ENCODE measurements at places on chromosomes 2 and 18. TPM values are rescaled to one million over a fixed set of nuclear protein-coding genes. Genes with fewer than 3 reads are reported as not detected.

ARHGEF4 gene
- 0.90 TPM for total RNA-seq

NBEAL1 gene
- 46.5 TPM for total RNA-seq

GALNT5 gene
- 73.1 TPM for total RNA-seq

SCN3A gene
- 3.5 TPM for total RNA-seq

KIF1A gene
- not detected for total RNA-seq

ABCG8 gene
- total RNA-seq, result not detected

SERTAD2 gene
- total RNA-seq, result 3.7 TPM

MGAT4A gene
- 4.6 TPM for total RNA-seq

CREG2 gene
- under 0.01 TPM for total RNA-seq

PLA2R1 gene
- total RNA-seq, result 15.4 TPM

LYPD1 gene
- total RNA-seq, result 256 TPM

FBXO36 gene
- 1.4 TPM for total RNA-seq

TTN gene
- 0.12 TPM for total RNA-seq

FEV gene
- not detected for total RNA-seq

RFTN2 gene
- total RNA-seq, result 9.0 TPM

ZSWIM2 gene
- total RNA-seq, result not detected

CIDEA gene
- not detected for total RNA-seq

Measured in smooth muscle cell of the coronary artery (primary cell).